ENCODE measurements at places on chromosomes 5 and 9. TPM values are rescaled to one million over a fixed set of nuclear protein-coding genes. Genes with fewer than 3 reads are reported as not detected.

The TAS2R1 gene
- total RNA-seq = not detected

The SV2C gene
- total RNA-seq = under 0.01 TPM

The SLC25A2 gene
- not detected for total RNA-seq

The PCDHB13 gene
- total RNA-seq = 0.36 TPM

The KLF4 gene
- 1.7 TPM for total RNA-seq
